ENCODE measurements at places on chromosomes 2 and 18.

DNA sequence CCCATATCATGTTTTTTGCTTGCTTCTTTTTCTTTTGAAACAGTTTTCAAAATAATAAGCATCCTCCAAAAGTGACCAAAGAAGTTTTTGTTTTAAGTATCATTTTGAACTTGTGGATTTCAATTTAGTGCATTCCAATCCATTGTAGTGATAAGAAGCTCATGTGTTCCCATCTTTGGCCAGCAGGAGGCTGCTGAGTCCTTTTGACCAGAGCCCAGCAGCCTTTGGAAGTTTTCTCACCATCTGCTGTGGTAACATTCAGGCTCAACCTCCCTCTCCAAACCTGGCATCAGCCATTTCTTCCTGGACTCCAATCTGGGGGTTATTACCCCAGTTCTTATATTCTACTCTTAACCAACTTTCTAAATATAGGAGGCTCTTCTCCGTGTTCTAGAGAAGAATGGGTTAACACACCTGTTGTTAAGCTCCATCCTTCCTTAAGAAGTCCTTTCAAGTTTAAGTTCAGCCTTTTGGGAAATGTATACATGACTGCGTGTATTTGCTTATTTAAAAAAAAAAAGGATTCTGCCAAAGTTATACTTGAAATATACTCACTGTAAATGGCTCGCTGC, 39.0 kb upstream of the MAL start:
- peak; percentile 49 for DNase-seq

- DNase-seq = no peak
Measured at GRCh38 chr18:9824952-9825371, 60.8 kb upstream of the TXNDC2 start.

GRCh38 chr18:14026199-14026598, 106.0 kb downstream of the ZNF519 start:
- DNase-seq = no peak

DNA sequence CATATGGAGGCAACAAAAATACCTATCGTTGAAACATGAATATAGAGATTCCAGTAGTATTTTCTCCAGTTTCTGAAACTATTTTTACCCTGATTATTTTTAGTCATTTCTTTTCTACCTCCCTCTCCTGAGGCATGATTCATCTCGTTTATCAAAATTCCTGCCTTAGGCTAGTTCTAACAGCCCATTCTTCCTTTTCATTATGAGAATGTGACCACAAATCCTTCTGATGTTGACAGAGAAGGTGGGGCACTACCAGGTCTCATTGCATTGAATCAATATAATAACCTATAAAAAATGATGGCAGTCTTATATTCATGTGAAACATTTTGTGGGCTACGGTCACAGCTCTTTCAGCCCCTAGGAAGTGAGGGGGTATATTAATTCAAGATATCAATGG, 406.5 kb upstream of the UBE2E3 start:
- DNase-seq = no peak

DNA sequence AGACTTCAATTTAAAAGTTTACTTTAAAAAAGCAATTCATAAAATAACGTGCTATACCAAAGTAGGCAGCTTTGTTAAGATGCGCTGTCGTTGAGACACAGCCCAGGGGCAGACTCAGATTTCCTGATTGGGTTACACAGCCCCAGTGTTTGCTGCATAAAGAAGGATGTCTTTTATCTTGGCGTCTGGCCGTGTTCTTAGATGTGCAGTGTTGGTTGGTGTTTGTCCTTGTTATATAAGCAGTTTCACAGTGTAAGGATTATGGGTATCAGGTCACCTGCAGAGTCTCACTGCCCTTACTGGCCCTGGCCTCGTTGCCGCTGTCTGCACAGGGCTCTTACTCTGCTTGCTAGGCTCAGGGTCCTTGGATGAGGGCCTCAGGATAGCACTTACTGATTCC, 108.5 kb downstream of the WDSUB1 start:
- no peak for DNase-seq

DNA sequence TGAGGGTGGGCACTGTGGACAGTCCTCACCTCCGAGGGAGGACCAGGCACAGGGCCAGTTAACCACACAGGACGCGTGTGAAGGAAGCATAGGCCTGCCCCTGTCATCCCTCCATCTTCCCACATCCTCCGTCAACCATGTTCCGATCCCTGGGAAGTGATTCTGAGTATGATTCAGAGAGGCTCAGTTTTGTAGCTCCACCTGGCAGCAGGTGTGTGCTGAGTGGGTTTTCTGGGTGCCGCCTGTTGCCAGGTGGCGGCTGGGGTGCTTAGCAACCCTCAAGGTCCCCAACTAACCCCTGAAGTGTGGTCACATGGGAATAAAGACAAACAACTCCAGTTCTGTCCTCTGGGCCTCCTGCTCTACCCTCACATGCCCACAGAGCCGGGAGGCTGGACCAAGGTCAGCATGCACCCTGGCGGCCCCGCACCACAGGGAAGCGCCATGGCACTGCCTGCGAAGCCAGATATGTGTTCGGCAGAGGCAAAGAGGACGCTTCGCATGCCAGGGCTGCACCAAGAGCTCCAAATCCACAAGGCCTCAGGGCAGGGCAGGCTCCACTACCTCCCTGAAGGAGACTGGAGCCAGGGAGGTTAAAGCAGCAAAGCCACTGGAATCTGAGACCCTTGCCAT, 60.0 kb downstream of the ADCY3 start:
- DNase-seq = no peak

DNA sequence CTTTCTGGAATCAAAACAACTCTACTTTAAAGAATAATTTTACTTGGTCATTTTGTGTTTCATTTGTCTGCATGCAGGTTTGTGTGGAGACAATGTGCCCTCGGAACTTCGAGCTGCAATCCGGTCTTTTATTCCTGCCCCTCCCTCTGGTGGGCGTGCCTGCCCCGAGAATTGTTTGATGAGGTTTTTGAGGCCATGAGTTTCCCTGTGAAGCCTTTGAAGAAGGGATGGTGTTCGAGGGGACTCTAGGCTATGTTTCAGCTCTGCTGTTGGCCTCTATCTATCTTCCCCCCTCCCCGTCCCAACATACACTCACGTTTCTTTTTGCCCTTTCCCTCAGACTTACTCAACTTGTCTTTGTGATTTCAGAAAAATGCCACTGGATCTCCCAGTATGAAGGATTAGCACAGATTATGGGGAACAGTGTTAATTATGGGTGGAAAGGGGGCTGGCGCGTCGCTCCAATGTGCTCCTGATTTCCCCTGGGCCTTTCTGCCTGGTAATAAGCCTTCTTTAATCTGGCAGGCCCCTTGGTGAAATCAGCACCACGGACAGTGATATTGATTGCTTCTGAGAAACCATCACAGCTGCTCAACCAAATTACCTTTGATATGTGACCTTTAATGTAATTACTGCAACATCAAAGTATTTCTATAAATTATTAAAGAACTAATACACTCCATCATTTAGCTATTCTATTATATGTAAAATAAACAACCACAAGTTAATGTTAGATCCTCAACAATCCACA, 82.2 kb downstream of the CELF4 start:
- DNase-seq = no peak

DNA sequence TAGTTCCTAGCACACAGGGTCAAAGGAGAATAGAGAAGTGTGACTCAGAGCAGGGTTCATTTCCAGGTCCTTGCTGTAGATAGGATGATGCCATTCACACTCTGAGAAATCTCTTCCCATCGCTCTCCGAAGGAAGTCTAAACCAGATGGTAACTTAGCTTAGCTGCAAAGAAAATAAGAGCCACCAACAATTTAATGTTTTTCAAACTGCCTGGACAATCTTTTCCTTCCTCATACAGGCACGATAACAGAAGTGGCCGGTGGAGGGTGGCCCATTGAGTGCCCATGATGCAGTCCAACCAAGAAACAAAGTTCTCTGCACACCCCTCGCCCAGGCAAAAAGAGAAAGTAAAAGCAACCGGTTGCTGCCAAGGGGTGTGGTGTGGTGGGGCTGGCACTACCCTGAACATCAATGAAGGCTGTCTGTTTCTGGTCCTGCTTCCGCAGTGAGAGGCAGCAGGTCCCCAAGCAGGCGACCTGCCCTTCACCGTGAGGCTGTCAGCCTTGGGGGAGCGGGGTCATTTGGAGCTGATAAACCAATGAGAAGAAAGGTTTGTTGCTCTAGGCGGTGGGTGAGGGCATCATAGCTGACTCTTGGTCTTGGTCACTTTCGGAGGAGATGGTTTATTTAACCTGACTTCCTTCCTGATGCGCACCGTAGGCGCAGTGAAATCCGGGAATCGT, 105.6 kb upstream of the CD302 start:
- DNase-seq = peak; percentile 78

DNA sequence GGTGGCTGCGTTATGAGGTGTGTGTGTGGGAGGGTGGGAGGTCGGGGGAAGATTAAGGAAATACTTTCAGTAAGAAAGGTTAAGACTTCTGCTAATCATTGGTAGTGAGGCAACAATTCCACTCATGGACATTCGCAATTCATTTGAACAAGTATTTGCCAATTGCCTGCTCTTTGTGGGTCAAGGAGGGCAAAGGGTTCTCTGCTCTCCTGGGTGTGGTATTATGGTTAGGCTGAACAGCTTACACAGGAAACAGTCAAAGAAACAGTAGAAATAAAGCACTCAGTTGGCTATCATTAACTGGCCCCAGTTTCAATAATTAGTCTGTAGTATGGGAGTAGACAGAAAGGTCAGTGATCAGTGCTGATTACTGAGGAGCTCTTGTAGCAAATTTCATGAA, 357.0 kb upstream of the FANCL start:
- peak; percentile 30 for DNase-seq

DNA sequence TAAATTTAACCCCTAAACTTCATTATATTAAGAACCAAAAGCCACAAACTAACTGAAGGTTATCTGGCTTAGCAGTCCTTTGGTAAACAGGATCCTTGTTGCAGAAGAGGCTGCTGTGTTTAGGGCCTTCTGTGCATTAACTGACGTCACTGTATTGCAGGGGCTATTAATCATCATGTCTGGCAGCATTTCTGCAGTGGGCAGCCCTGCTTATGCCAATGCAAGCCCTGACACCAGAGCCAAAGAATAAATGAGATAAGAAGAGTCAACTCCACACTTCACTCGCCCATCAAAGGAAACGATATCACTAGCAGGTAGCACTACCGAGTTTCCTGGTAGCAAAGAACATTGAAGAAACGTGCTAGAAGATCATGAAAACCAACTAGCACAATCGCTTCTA, 110.6 kb downstream of the PLEKHM3 start:
- no peak for DNase-seq

- no peak for DNase-seq
Measured at GRCh38 chr2:241563981-241564595, 5.5 kb downstream of the BOK start.

DNA sequence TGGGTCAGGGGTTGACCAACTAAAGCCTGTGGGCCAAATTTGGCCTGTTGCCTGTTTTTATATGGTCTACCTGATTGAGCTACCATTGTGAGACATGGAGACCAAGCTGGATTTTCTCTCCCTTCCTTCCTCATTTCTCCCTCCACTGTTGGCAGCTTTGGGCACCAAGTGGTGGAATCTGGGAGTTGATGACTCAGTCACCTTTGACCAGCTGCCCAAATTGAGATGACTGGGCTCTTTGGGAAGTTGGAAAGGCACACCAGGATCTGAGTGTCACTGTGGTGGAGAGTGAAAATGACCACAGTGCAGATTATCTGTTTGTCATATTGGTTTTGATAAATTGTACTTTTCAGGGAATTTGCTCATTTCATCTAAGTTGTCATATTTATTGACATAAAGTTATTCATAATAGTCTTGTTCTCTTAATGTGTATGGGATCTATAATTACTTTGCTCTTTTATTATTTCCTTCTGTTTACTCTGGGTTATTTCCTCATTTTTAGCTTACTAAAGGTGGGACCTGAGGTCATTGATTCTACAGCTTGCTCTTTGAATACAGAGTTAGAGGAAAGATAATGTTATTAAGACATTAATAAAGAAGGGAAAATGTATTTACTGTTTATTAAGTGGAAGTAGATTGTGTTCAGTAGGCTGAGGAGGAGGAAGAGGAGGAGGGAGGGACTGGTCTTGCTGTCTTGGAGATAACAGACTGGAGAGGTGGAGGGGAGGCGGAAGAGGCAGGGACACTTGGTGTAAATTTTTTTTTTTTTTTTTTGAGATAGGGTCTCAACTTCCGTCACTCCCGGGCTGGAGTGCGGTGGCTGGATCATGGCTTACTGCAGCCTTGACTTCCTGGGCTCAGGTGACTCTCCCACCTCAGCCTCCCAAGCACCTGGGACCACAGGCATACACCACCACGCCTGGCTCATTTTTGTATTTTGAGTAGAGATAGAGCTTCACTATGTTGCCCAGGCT, 31.8 kb downstream of the AGFG1 start:
- peak; percentile 27 for DNase-seq

- no peak for DNase-seq
Measured at GRCh38 chr18:8034674-8035073, 467.6 kb downstream of the PTPRM start.

DNA sequence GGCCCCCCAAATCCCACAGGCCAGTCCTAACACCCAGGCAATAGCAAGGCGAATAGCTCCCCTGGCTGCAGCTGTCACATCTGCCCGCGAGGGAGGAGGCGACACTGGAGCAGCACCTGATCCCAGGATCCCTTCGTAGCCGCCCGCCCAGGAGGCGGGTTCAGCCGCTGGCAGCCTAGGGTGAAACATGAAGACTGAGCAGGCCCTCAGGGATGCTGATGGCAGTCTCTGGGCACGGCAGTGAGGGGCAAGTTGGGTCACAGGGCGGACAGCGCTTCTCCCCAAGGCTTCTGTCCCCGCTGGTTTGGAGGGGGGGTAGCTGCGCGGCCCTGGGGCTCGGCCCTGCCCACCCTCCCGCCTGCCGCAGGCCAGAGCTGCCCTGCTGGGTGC, 1.9 kb downstream of the DNMT3A start:
- no peak for DNase-seq

DNA sequence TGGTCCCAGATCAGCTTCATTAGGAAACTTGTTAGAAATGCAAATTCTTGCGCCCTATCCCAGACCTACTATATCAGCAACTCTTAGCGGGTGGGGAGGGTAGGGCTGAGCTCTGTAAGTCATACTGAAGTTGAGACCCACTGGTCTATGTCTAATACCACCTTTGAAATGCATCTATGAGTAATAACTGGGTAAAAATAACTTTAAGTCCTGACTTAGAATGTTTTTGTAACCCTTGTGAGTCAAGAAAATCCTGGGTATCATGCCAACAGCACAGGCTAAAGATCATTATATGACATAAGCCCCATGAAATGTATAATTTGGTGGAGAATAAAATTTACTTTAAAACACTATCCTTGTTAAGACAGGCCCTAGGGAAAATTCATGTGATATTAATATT, 41.4 kb downstream of the PRKD3 start:
- DNase-seq = no peak

GRCh38 chr2:238945433-238946150, 97.7 kb downstream of the TWIST2 start:
- DNase-seq = peak; percentile 9

GRCh38 chr2:166088634-166089033, 39.2 kb downstream of the SCN1A start:
- no peak for DNase-seq

Measured in MV-4-11 (cell line).